ENCODE measurements at places on chromosomes 7 and 10.

- no peak for DNase-seq
These were observed 6.4 kb upstream of the ENTPD7 start for GRCh38 chr10:99652800-99653390.

GRCh38 chr7:83119026-83119382 lies 43.7 kb downstream of the PCLO start:
- DNase-seq = no peak

DNA sequence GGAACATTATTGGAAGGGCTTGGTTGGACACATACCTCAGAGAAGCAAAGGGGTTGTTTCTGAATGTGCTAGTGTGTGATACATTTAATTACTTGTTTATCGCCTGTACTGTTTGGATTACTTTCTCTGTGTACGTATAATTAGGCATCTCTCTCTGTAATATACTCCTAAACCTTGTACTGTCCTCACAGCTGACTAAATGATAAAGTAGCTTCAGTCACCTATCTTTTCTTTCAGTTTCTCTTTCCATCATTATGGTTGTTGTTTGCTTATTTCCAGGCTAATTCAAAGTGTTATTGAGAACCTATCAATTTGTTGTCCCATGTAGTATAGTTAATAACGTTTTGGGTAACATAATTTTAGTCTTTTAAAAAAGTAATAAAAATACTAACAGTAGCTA lies 34.0 kb downstream of the MXI1 start:
- no peak for DNase-seq

DNA sequence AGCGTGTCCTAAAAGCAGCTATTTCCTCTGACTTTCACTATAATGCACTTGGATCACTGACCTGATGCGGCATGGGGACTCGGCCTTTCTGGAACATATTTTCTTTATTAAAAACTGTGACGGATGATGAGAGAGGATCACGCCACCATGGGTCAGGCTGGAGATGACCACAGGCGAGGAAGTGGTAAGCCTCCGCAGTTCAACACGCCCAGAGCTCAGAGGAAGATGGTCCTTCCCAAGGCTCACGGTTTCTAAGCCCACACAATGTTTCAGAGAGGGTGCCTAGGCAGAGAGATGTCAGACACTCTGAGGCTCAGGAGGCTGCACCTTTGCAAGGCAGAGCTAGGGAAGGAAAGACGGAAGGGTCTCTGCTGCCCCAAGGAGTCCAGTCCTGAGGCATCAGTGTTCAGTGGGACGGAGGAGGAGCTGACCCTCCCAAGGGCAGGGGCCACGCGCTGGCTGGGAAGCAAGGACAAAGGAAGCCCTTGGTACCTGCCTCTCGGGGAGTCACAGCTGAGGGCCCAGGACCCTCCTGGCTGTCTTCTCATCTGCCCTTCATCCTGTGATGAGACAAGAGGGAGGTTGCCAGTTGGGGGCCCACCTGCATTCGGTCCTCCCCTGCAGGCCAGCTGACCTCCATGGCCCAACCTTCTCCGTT lies 9.5 kb downstream of the CHST15 start:
- no peak for DNase-seq

GRCh38 chr10:112362833-112363232 lies 11.1 kb upstream of the ACSL5 start:
- no peak for DNase-seq

Data from CD8-positive, alpha-beta memory T cell (primary cell).